ENCODE measurements at places on chromosomes 6 and 20.

- DNase-seq: no peak
These were observed 83.2 kb downstream of the GCLC start for GRCh38 chr6:53461696-53462095.

DNA sequence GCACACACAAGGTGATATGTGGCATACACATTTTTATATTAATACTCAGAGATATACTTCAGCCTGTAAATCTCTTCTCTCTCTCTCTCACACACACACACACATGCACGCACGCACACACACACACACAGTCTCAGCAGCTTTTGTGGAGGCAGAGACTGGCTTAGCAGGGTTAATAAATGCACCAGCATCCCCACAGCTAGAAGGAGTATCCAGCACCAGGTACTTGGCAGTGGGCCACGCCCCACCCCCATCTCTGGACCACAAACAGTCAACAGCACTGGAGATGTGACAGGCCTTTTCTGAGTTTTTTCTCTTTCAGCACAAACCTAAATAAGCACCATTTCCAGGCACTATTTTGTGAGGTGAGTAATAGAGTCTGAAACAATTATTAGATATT lies 47.3 kb upstream of the LRFN2 start:
- DNase-seq: no peak

GRCh38 chr6:10723567-10723881 lies 654 bp downstream of the TMEM14C start:
- DNase-seq: no peak

DNA sequence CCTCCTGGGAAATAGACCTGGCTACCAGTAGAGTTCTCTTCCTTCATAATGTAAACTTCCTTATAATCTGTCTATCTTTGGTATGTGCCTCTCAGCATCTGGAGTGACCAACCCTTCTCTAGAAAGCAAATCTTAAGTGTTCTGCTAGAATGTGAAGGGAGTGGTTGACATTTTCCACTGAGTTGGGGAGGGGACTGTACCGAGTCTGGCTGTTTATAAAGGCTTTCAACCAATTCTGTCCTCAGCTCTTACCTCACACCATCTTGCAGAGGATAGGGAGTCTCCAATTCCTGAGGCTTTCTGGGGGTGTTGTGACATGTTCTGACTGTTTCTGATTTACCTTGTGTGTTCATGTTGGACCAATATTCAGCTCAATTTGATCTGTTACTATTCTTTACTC lies 39.6 kb downstream of the FAM217A start:
- no peak for DNase-seq

DNA sequence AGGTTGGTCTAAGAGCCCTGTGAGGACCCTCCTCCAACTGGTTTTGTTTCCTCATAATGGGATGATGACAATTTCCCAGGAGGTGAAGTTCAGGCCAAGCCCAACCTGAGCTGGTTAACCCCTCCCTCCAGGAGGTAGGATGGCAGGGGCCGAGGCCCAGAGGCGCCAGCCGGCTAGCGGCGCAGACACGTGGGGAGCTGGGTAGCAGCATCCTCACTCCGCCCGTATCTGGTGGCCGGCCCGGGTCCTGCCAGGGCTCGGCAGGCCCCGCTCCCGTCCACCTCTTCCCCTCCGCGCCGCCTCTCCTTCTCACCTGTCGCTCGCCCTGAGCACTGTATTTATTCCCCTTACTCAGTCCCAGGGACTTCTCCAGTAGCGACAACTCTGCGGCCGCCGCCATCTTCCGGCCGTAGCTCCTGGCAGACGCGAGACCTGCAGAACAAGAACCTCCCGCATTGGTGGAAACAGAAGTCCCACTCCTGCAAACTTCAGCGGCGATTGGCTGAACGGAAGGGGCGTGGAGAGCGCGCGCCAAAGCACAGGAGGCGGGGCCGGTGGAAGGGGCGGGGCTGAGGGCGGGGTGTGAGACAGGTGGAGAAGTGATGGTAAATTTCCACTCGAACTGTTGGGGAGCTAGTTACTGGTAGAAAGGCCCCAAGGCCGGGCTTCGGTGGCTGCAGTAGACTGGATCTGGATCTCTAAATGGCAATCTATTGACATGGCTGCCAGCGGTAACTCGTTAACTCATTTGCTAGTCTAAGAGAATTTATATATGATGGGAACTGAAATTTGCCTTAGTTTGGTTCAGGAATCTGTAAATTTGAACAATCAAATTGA lies at the start of gene EEF1E1:
EEF1E1 (minus strand) TSS at position 427 of the 837 bp plus-strand sequence; CDS start at position 400, 27 bp downstream.
- peak; percentile 97 for DNase-seq

DNA sequence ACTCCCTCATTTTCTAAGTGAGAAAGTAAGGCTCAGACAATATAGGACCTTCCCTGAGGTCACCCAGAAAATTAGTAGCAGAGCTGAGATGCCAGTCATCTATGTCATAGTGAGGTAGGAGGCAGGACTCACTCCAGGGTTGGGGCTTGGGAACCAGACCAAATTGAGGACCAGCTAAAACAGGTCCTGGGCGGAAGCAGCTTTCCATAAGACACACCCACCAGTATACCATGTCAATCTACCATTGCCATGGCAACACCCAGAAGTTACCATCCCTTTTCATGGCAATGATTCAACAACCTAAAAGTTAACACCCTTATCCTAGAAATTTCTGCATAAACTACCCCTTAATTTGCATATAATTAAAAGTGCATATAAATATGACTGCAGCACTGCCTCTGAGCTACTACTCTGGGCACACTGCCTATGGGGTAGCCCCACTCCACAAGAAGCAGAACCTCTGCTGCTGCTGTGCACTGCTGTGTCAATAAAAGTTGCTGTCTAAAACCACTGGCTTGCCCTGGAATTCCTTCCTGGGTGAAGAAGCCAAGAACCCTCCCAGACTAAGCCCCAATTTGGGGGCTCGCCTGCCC lies 30.3 kb upstream of the OCSTAMP start:
- no peak for DNase-seq

DNA sequence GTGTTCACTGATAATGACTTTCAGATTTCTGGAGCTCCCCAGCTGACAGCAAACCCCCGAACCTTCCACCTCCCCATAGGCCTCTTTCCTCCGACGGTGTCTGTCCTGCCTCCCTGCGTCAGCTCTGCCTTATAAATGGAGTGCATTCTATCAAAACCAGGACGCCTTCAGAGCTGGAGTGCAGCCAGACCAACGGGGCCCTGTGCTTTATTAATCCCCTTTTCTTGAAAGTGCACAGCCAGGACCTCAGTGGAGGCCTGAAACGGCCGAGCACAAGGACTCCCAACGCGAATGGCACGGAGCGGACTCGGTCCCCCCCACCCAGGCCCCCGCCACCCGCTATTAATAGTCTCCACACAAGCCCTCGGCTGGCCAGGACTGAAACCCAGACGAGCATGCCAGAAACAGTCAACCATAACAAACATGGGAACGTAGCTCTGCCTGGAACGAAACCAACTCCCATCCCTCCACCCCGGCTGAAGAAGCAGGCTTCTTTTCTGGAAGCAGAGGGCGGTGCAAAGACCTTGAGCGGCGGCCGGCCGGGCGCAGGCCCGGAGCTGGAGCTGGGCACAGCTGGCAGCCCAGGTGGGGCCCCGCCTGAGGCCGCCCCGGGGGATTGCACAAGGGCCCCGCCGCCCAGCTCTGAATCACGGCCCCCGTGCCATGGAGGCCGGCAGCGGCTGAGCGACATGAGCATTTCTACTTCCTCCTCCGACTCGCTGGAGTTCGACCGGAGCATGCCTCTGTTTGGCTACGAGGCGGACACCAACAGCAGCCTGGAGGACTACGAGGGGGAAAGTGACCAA lies 42.3 kb upstream of the NAA20 start:
- DNase-seq: no peak

DNA sequence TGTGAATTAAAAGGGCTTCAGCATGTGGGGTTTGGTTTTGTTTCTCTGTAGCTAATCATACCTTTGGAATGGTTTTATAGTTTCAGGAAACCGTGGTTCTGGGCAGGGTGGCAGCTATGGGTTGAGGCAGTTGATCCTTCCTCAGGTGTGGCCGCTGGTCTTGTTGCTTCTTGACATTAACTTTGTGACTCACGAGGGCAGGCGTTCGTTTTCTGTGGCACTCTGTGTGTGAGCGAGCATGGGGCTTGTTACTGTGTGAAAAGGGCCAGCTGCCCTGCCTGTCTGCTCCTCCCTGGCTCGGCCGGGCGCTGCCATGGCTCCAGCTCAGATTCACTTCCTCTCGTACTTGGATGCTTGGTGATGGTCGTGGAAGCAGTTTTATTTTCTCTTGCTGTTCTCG lies 16.2 kb downstream of the DNAJC5 start:
- DNase-seq: no peak

- DNase-seq: no peak
These were observed 97.8 kb upstream of the PDE10A start for GRCh38 chr6:165760803-165761185.

DNA sequence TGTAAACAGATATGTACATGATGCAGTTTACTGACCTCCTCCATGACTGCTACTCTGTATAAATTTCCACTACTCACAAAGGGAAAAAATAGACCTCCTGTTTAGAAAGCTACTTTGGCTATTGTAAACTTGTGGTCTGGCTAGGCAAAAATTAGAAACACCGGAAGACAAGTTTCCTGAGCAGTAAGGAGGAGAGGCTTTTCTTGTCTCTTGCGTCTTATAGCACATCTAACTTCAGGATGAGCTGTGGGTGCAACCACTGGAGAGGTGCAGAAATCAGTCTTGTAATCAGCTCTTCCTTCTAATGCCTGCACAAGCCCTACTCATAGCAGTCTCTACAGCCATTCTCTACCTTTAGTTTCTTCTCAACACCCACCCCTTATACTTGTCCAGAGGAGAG lies 296.5 kb upstream of the SLC35B3 start:
- no peak for DNase-seq

- DNase-seq: no peak
These were observed 18.6 kb downstream of the CMTR1 start for GRCh38 chr6:37451441-37452193.

DNA sequence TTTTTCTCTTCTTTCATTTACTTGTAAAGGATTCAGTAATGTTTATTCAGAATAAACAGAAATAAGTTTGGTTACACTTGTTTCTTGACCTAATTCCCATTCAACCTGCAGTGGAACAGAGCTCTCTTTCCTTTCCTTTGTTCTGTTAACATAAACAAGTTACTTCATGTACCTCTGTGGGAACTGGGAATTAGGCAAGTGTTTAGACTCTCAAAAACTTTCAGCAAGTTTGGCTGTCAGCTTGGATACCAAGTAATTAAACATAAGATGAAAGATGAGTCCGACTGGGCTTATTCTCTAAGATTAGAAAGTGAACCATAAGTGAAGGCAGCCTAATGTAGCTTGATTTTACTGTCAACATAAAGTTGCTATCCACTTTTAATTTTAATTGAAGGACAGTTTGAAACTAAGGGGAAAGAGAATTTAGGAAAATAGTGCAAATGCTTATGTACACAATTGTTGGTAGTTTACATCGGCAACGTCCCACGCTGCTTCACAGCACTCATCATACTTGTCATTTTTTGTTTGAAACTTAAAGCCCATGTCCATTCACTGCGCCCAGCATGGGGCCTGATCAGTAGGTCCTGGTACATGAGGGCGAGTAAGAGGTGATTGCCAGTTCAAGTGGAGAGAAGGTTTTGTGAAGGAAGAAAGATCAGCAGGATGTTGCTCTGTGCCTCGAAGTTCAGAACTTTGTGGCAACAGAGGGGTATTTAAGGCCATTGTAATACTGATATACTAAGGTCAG lies 113.0 kb downstream of the PLEKHG1 start:
- no peak for DNase-seq

DNA sequence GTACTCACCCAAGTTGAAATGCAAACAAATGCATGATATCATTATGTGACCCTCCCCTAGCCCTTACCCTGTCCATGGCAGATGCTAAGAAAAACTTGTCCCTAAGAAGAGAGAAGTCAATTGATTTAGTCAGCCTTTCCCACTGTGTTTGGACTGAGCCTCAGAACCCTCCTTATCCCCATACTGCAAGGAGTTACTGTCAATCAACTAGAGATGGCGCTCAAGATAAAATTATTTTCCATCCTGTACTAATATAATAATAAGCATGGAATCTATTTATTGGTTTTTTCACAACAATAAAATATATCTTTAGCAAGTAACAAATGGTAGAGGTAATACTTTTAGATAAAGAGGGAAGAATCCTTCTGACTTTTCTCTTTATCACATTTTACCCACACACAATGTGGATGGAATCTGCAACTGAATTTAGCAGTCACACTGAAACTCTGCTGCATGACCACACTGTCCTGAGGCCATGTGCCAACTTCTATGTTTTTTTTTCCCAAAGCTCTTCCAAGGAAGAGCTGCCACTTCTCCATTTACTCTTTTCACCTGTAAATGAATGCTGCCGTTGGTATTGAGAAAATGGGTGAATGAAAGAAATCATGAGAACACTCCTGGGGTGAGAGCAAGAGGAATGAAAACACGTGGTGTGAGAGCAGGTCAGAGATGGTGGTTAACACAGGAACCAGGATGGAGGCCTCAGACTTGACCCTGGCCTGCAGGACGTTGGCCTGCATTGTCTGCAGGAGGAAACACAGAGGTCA lies 10.5 kb downstream of the NT5E start:
- no peak for DNase-seq

DNA sequence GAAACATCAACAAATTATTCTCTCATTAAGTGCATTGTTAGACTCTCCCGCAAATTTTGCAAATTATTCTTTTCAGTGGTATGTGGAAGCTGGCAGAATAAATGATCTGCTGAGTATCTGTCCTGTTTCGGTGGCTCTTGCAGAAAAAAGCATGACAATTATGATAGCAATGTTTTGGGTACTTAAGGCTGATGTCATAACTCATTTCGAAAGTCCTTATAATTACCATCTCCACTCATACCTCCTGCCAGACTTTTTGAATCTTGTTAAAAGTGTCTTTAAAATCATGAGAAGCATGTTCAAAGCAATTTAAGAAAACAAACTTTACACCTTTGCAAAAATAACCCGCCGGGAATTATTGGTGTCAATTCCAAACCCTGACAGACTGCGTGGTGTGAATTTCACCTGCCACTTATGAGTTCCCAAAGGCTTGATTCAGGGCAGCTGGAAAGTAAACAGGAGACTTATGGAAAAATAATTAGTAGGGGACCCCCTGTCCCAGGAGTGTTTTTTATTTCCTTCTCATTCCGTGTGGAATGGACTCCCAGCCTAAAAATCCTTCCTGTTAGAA lies 87.6 kb upstream of the E2F3 start:
- no peak for DNase-seq

DNA sequence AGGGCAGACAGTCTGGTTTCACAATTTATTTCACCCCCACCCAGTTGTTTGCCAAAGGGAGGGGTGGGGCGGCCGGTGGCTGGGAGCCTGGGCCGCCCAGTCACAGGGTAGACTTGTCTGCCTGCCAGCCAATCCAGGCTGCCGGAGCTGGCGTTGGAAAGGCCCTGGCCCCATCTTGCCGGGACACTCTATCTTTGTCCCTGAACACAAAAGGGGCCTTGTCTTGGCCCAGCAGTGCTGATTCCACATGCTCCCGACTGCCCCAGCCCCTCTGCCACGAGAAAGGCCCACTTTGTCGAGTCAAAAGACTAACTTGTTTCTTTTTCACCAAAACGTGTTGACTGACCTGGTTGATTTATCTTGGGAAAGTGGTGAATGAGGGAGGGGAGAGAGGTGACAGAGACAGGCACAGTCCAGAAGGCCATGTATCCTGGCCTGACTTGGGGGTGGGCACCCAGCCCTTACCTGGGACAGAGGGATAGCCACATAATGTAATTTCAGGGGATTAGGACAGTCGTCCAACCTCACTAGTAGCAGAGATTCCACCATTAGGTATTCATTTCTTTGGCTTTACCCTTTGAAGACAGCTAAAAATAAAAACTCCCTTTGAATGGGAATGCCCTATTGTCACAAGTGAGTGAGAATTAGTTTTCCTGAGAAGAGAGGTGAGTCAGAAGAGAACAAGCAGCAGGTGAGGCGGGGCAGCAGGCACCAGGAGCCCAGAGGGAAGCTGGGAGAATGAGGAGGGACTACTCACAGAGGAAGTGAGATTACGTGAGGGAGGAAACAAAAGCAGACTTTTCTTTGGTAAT lies 67.0 kb upstream of the SIRPA start:
- no peak for DNase-seq

GRCh38 chr6:80245043-80245442 lies 138.6 kb downstream of the BCKDHB start:
- DNase-seq: no peak
